ENCODE measurements at places on chromosomes 13 and 19. TPM values are rescaled to one million over a fixed set of nuclear protein-coding genes. Genes with fewer than 3 reads are reported as not detected.
A peak's percentile ranks its signal among the peaks of the same experiment; 100 is the strongest.

DNA sequence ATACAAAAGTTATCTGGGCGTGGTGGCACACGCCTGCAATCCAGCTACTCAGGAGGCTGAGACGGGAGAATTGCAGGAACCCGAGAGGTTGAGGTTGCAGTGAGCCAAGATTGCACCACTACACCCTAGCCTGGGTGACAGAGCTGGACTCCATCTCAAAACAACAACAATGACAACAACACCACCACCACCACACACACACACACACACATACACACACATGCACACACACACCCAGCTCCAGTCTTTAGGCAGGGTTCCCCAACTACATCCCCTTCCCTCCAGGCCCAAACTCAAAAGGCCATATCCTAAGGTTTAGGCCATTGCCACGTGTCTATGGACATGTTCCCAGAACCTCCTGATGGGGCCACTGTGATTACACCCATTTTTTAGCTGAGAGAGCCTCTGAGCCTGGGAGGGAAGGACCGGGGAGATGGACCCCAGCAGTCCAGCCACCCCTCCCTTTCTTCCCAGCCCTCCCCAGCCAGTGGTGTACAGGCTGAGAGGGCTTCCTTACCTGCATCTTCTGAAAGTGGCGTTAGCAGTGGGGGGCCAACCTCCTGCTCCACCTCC, 9.0 kb upstream of the DMWD start:
- no peak overlapping the region for H3K27ac ChIP-seq
- peaks cover 4% of the 10 kb centered on the region for H3K4me1 ChIP-seq
- peaks cover 17% of the 10 kb centered on the region for H3K27me3 ChIP-seq
- DNase-seq, result no peak

DNA sequence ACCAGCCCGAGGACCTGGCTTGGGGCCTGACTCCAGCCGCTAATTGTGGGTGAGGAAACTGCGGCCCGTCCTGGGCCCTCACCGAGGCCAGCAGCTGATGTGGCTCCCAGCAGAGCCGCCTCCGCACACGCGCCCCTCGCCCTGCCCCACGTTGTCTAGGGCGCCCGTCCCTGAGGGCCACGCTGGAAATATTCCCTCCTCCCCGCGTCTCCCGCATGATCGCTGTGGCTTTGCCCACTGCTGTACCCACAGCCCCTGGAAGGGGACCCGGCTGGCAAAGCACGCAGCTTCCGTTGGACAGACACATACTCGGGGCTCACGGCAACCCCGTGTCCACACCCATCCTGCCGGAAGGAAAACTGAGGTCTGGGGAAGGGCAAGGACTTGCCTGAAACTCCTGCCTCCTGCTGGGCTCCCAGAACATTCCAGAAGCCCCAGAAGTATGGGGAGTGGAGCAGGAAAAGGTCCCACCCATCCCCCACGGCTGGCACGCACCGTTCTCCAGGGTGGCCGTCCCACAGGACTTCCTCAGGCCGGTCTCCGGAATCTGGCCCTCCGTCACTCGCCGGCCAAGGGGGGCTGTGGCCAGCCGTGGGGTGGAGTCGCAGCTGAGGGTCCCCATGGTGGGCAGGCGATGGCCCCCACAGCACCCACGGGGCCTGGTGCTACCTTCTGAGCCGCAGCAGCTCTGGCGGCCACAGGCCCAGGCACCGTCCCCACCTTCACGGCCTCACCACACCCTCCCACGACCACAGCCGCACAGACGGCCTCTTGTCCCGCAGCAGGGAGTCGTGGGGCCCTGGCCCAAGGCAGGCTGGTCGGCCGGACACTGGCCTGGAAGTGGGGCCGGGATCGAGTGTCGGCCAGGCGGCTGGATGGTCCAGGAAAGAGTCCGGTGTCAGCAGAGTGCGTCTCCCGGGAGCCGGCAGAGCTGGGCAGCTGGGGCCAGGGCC, 13.6 kb upstream of the SHC2 start:
- H3K36me3 ChIP-seq, result no peaks in the 10 kb centered on the region
- H3K27ac ChIP-seq, result no peak overlapping the region
- no peak for DNase-seq
- H3K4me1 ChIP-seq, result no peaks in the 10 kb centered on the region

MADCAM1 gene
- total RNA-seq, result 0.21 TPM

- peaks cover 5% of the 10 kb centered on the region for H3K4me1 ChIP-seq
- no peak overlapping the region for H3K27ac ChIP-seq
- no peak overlapping the region for H3K4me3 ChIP-seq
- H3K36me3 ChIP-seq, result peaks cover 7% of the 10 kb centered on the region
Observed at GRCh38 chr13:50535050-50535449, 308.4 kb downstream of the DLEU7 start.

GRCh38 chr13:35524171-35524570, 47.7 kb upstream of the MAB21L1 start:
- no peaks in the 10 kb centered on the region for H3K27me3 ChIP-seq
- H3K36me3 ChIP-seq, result no peaks in the 10 kb centered on the region
- no peaks in the 10 kb centered on the region for H3K4me1 ChIP-seq
- H3K4me3 ChIP-seq, result no peak overlapping the region
- no peak overlapping the region for H3K27ac ChIP-seq
- DNase-seq, result no peak

DNA sequence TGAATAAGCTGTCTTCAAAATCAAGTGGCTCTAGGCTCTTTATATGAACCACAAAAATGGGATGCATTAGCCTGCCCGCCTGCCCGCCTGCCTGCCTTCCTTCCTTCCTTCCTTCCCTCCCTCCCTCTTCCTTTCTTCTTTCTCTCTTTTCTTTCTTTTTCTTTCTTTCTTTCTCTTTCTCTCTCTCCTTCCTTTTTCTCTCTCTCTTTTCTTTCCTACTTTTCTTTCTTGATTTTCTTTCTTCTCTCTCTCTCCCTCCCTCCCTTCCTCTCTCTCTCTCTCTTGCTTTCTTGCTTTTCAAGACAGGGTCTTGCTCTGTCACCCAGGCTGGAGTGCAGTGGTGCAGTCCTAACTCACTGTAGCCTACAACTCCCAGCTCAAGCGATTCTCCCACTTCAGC, 26.9 kb downstream of the F2RL3 start:
- no peak overlapping the region for H3K27ac ChIP-seq
- no peaks in the 10 kb centered on the region for H3K4me1 ChIP-seq
- DNase-seq, result no peak
- H3K4me3 ChIP-seq, result no peak overlapping the region
- H3K27me3 ChIP-seq, result no peaks in the 10 kb centered on the region

DNA sequence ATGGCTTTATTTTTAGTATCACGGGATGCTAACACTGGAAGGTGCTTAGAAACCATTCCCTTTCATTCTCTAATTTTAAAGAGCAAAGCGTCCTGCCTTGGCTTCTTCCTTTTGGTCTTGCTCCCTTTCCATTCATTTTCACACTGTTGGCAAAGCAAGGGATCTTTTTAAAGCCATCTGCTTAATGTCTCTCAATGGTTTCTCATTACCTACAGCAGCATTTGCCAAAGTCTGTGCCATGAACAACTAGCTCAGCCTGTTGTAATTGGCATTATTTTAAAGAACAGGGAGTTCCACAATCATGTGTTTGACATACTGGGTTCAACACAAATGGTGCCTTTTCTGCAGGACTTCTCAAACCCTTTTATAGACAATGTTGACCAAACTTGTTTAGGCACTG, 444.3 kb downstream of the GPC6 start:
- H3K27me3 ChIP-seq, result no peaks in the 10 kb centered on the region
- H3K4me3 ChIP-seq, result no peak overlapping the region
- H3K36me3 ChIP-seq, result no peaks in the 10 kb centered on the region
- DNase-seq, result no peak
- no peaks in the 10 kb centered on the region for H3K4me1 ChIP-seq

GPC5 gene
- total RNA-seq, result 0.57 TPM

- no peaks in the 10 kb centered on the region for H3K27me3 ChIP-seq
- H3K4me1 ChIP-seq, result peaks cover 19% of the 10 kb centered on the region
- H3K4me3 ChIP-seq, result peak within 1 kb of the TSS; percentile 80
- DNase-seq, result peak; percentile 72
Observed at GRCh38 chr19:4066682-4067395, at the start of gene ZBTB7A. Gene ZBTB7A, minus strand, starts transcription at chr19:4066899. Its CDS starts 11,667 bp downstream, at chr19:4055232.

GRCh38 chr13:98557937-98558792, 18.7 kb downstream of the STK24 start:
- peak overlapping the region; percentile 56 for H3K27ac ChIP-seq
- no peaks in the 10 kb centered on the region for H3K27me3 ChIP-seq
- H3K4me3 ChIP-seq, result no peak overlapping the region
- H3K4me1 ChIP-seq, result peaks cover 66% of the 10 kb centered on the region

DNA sequence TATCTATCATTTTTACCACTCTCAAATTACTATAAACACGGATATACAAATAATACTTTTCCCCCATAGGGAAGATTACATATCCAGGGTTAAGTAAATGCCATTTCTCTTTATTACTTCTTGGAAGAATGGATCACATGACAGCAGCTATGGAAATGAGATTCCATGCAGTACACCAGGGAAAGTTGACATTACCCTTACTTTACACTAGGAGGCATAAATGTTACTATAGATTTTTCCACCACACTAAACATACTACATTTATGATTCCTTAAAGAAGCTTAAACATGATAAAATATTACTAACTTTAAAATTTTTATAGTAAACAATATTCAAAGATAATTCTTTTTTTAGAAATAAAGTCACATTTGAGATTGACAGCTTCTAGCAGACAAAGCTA, 611.4 kb downstream of the PCDH9 start:
- H3K36me3 ChIP-seq, result no peaks in the 10 kb centered on the region
- no peak for DNase-seq
- no peak overlapping the region for H3K27ac ChIP-seq
- H3K4me1 ChIP-seq, result no peaks in the 10 kb centered on the region

ZNF816 gene
- 8.1 TPM for total RNA-seq

DNA sequence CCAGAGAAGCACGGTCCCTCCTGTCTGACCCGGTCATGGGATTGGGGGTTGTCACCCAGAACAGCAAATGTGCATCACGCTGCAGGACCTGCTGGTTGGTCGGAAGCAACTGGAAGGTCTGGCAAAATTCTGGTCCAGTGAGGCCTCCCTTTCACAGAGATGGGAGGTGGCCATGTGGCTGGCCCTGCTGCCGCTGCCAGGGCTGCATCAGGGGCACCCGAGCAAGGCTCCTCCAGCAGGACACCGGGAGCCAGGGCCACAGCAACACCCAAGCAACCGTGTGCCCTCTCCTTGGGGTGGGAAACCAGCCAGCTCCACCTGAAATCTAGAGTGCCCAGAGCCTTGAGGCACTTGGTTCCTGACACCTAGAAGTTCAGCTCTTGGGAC, 11.5 kb upstream of the GAS6 start:
- no peak for DNase-seq
- H3K4me3 ChIP-seq, result no peak overlapping the region
- H3K27me3 ChIP-seq, result peaks cover 13% of the 10 kb centered on the region

FCER2 gene
- total RNA-seq, result 0.99 TPM

DNA sequence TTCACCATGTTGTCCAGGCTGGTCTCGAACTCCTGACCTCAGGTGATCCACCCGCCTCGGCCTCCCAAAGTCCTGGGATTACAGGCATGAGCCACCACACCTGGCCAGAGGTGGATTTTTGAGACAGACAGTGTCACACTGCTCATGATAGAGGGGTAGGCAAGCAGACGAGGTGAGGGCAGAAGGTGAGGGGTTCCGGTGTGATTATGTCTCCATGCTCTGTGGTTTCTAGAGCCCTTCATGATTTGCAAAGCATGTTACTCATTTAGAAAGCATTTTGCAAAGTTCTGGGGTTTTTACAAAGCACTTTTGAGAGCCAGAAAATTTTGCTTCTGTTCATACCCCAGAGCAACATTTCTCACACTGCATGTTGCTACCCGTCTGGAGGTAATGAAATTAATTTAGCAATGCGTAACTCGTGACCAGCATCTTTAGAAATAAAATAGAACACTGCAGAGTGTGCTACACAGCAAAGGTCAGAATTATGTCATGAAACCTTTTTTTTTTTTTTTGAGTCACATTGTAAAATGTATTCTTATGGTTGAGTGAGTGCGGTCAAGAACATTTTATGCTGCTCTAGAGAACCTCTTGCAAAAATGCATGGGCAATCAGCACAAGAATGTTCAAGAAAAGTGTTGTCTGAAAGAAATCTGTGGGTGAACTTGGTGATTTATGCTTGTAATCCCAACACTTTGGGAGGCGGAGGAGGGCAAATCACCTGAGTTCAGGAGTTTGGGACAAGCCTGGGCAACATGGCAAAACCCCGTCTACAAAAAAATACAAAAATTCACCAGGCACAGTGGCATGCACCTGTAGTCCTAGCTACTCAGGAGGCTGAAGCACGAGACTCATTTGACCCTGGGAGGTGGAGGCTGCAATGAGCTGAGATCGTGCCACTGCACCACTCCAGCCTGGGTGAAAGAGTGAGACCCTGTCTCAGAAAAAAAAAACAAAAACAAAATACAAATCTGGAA, 58.0 kb downstream of the MAP4K1 start:
- peaks cover 19% of the 10 kb centered on the region for H3K36me3 ChIP-seq
- H3K27me3 ChIP-seq, result peaks cover 3% of the 10 kb centered on the region
- H3K4me1 ChIP-seq, result peaks cover 43% of the 10 kb centered on the region
- peak; percentile 42 for DNase-seq
- peak overlapping the region; percentile 56 for H3K4me3 ChIP-seq

GRCh38 chr19:2556221-2557092, 80.5 kb downstream of the GADD45B start:
- no peak for DNase-seq
- no peak overlapping the region for H3K4me3 ChIP-seq
- H3K36me3 ChIP-seq, result no peaks in the 10 kb centered on the region
- no peak overlapping the region for H3K27ac ChIP-seq
- peaks cover 36% of the 10 kb centered on the region for H3K4me1 ChIP-seq
- no peaks in the 10 kb centered on the region for H3K27me3 ChIP-seq

- no peak overlapping the region for H3K4me3 ChIP-seq
- no peaks in the 10 kb centered on the region for H3K27me3 ChIP-seq
- no peaks in the 10 kb centered on the region for H3K36me3 ChIP-seq
- H3K27ac ChIP-seq, result no peak overlapping the region
- no peak for DNase-seq
Observed at GRCh38 chr13:60990032-60990733, 425.5 kb downstream of the PCDH20 start.

- H3K27me3 ChIP-seq, result no peaks in the 10 kb centered on the region
- DNase-seq, result no peak
- H3K27ac ChIP-seq, result peak overlapping the region; percentile 81
Observed at GRCh38 chr19:57192077-57192420, 749 bp downstream of the ZNF264 start.

ZIM2 gene
- not detected for total RNA-seq

GRCh38 chr19:38635483-38636399, 11.7 kb upstream of the ACTN4 start:
- H3K27ac ChIP-seq, result peak overlapping the region; percentile 49
- H3K4me1 ChIP-seq, result peaks cover 14% of the 10 kb centered on the region
- peak overlapping the region; percentile 26 for H3K4me3 ChIP-seq
- H3K27me3 ChIP-seq, result no peaks in the 10 kb centered on the region
- peaks cover 46% of the 10 kb centered on the region for H3K36me3 ChIP-seq

DNA sequence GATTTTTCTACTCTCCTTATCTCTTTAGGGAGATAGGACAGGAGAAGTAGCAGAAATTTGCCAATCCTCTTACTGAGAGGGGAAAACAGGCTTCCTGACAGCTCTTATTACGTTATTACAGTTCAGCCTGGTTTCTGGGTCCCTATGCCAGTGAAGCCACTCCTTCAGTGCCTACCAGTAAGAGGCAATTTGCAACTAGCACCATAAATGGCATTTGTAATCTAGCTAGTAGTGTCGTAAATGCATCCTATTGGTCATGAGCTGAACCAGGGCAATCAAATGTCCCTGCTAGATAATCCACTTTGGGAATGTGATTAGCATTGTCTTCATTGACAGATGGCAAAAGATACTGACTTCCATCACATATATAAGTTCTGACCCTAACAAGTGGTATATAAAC, 428.8 kb downstream of the DCT start:
- no peaks in the 10 kb centered on the region for H3K4me1 ChIP-seq
- DNase-seq, result no peak
- no peaks in the 10 kb centered on the region for H3K27me3 ChIP-seq
- H3K4me3 ChIP-seq, result no peak overlapping the region
- H3K27ac ChIP-seq, result no peak overlapping the region

CFAP97D2 gene
- total RNA-seq, result not detected

CYP4F2 gene
- total RNA-seq, result not detected

PLIN4 gene
- total RNA-seq, result 0.09 TPM
